GM04504 (cell line): ENCODE measurements at places on chromosomes 16 and 17.

DNA sequence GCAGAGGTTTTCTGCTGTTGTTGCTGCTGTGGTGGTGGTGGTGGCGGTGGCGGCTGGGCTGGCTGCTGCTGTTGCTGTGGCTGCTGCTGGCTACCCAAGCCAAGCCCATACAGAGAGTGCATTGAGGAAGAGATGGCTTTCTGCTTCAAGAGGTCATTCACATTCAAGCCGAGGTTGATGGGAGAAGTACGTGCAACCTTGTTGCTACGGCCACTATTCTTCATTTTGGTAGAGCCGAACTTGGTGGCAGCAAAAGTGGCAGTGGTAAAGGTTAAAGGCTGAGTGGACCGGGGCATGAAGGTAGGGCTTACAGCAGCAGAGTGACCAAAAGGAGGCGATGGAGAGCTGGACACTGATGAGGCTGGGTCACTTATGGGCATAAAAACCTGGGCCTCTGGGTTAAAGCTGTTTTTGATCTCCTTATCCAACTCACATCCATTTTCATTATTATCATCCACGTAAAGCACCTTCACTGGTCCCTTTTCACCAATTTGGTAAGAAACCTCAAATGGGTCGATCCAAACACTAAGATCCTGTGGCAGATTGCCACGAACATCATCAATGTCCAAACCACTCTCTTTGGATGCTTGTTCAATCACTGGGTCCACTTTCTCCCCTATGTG lies 2.8 kb downstream of the TOB1 start:
- no peak for DNase-seq

DNA sequence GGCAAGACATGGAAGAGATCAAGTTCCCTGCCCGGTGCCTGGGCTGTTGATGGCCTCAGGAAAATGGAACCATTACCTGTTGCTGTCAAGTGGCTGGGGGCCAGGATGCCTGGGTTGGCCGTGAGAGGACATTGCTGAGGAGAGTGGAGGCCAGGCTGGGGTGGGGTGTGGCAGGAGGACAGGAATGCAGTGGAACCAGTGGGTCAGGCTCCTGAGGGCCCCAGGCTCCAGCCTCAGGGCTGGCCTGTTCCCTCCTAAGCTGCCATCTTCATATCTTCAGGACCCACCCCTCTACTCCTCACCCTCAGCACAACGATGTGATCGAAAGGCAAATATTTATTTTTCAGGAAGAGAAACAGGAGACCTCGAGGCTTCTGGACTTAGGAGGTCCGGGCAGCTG lies 8.5 kb upstream of the YPEL3 start:
- DNase-seq: no peak

DNA sequence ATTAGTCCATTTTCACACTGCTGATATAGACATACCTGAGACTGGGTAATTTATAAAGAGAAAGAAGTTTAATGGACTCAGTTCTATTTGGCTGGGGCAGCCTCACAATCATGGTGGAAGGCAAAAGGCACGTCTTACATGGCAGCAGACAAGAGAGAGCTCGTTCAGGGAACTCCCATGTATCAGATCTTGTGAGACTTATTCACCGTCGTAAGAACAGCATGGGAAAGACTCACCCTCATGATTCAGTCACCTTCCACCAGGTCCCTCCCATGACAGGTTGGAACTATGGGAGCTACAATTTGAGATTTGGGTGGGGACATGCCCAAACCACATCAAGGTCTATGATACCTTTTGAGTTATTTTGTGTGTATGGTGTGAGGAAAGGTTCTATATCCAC lies 66.9 kb downstream of the METRNL start:
- DNase-seq: no peak

DNA sequence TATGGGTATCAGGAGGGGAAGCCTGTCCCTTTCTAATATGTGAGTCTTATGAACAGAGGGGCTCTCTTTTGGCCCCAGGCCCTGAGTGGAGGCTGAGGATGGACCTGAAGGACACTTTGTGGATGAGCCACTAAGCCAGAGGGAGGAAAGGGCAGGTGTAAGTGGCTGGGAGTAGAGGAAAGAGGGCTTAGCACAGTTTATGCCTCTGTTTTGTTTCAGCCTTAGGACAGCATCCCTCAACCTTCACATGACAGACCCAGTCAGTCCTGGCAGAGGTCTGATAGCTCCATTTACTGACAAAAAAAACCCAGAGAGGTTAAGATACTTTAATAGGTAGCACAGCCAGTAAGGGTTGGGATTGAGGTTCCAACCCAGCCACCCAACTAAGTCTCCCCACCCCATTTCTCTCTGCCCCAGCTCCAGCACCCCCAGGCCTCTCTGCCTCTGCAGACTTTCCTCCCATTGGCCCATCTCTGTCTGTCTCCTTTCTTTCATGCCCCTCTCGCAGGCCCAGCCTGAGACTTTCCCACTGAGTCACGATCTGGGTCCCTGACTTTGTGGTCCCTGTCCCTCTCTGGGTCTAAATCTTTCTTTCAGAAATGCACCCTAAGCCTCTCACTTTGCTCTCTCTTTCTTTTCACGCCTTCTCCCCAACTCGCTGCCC lies 4.7 kb upstream of the TBX21 start:
- DNase-seq: no peak

- DNase-seq: no peak
Observed at GRCh38 chr17:48540213-48540612, 4.7 kb downstream of the HOXB2 start.

- no peak for DNase-seq
Observed at GRCh38 chr16:82358161-82358560, 188.1 kb upstream of the MPHOSPH6 start.

DNA sequence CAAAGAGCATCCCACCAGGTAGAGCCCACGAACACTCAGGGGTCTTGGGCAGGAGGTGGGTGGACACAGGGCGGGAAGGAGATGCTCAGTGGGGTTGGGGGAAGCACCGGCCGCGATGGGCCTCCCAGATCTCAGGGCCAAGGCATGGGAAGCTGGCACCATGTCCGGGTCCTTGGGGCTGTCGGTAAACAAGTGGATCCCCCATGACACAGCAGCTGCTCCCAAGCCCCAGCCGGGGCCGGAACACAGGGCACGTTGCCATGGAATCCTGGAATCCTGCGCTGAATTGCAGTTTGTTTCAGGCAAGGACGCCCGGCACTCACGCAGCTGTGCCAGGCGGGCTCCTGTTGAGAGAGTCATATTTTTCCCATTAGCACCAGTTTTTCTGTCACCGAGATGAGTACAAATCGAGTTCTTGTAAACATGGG lies 23.0 kb upstream of the CHMP6 start:
- DNase-seq: peak; percentile 24

DNA sequence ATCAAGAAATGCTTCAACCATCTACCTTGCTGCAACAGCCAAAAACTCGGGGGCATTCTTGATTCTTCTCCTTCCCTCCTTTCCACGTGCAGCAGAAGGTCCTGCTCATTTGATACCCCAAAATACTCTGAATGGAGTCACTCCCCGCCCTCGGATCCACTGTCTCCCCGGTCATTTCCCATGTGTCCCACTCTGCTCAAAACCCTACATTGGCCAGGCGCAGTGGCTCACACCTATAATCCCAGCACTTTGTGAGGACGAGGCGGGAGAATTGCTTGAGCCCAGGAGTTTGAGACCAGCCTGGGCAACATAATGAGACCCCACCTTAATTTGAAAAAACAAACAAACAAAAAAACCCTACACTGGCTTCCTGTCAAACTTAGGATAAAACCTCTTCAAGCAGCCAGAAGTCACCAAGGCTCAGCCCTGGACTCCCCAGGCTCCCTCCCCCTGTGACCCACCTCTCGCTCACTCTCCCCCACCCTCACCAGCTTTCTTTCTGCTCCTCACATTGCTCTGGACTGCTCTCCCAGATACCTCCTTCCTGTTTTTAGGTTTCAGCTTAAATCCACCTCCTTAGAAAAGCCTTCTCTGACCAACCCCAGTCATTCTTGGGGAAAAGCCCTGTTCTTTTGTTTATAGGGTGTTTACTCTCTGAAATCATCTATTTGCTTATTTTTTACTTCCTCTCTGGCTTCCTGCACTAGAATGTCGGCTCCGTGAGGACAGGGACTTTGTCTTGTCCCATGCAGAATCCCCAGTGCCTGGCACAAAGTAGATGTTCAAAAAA lies 2.8 kb downstream of the SLC13A2 start:
- no peak for DNase-seq
